G401 (cell line): ENCODE measurements at places on chromosomes 3 and 15.

GRCh38 chr3:62178739-62179600 is 194.4 kb downstream of the FEZF2 start:
- DNase-seq: no peak

- DNase-seq: no peak
These were observed 248.2 kb downstream of the TBC1D5 start for GRCh38 chr3:17494117-17494809.

GRCh38 chr15:70080347-70080746 is 17.4 kb downstream of the TLE3 start:
- no peak for DNase-seq

DNA sequence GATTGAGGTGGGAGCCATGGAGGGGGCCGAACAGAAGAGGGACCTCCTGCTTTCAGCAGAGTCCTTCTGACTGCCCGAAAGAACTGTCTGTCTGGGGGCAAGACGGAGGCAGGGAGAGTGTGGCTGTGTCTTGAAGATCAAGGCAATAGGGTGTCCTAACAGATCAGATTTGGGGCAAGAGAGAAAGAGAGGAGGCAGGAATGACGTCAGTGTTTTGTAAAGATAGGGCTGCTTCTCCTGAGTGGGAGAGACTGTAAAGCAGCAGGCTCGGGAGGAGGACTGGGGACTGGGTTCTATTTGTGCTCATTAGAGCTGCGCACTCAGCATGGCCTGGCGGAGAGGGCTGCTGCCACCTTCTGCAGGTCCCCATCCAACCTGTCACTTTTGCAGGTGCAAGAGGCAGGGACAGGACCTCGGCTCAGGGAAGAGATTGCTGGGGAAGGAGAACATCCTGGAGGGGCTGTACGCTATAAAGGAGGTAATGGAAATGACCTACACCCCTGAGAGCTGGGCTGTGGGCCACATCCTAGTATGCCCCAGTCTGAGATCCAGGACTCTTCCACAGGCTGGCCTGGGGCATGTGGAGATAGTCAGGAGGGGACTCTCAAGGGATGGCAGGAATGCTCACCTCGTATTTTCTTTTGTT is 29.0 kb upstream of the FGD5 start:
- DNase-seq: no peak

- DNase-seq: no peak
These were observed 19.5 kb downstream of the PRKCD start for GRCh38 chr3:53180305-53181023.

DNA sequence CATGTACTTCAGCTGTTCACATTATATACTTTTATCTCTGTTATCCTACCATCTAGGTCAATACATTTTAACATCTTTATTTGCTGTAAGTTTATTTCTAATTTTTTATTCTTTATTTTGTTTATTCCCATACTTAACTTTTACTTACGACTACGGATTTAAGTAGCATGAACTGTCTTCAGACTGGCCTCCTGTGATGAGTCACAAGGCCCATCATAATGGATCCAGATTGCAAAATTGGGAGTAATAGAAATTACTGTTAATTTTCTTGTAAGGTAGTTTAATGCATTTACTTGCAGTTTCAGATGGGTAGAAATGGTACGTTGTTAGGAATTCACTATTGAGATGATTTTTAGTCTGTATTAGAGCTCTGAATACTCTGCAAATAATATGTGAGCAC is 45.9 kb downstream of the PPARG start:
- no peak for DNase-seq

DNA sequence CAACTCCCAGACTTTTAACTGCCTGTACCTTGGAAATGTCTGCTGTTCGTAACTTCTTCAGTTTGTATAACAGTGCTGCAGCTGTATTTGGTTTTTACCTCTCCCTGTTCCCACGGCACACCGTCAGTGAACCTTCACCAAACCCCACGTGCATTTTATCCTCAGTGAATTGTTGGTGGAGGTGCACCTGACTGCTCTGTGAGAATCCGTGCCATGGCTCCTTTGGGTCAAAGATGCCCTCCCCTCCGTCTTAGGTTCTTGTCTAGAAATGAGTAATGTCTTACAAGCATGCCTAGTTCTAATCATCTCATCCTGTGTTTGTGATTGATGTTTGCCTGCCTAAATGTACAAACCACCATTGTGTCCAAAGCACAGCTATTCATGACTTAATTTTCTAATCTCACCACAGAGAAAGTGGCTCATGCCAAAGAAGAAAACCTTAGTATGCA is 28.2 kb downstream of the TPM1 start:
- no peak for DNase-seq

DNA sequence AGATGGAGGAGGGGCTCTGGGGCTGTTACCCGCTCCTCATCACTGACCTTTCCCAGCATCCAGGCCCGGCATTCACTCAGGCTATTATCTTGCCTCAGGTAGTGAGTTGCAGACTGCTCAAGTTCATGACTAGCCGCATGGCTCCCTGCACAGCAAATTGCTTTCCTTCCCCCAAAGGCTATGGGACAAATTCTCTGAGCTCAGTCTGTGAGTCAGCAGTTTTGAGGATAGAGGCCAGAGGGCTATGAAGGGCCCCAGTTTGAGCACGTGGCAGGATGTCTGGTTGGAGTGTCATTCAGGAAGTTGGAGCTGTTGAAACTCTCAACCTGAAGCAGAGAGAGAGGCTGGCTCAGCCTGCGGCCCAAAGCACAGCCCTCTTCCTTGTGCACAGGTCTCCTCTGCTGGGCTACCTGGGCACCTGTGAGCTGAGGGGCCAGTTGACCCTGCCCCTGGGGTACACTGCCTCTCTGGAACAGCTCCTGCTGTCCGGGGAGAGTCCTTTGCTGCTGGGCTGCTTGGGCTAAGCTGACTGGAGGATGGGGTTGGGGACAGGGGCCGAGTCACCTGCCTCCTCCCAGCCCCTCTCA is 7.9 kb downstream of the FAH start:
- no peak for DNase-seq

DNA sequence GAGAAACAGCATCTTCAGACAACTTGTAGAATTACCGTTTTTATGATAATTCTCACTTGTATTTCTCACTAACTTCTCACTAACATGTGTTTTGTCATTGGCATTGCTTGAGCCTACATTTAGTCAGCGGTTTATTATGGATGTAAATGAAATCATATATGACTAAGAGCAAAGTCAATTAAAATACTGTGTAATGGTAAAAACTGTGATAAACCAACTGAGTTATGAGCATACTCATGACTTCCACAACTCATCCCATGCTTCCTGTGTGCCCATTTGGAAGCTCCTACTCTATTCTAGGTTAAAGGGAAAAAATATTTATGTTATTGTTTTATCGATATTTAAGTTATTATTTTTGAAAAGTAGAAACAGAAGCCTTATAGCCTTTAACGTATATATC is 12.8 kb downstream of the PXK start:
- DNase-seq: no peak

DNA sequence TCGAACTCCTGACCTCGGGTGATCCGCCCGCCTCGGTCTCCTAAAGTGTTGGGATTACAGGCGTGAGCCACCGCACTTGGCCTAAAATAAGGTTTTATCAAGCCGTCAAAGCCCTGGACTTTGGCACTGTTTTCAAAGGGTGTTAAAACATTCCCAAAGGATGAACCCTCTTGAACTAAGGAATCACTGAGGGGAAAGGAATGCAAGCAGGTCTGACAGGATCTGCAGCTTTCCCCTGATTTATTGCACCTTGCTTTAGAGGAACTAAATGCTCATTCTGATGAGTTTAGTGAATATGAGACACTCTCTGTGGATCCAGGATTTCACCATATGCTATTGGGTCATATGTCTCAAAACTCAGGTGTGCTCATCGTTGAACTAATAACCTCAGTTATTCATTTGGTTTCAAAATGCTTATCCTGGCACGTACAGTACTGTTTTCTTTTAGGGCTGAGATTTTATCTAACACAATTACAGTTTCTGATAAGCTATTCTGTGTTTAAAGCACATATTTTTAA is 63.0 kb upstream of the TSC22D2 start:
- DNase-seq: no peak

DNA sequence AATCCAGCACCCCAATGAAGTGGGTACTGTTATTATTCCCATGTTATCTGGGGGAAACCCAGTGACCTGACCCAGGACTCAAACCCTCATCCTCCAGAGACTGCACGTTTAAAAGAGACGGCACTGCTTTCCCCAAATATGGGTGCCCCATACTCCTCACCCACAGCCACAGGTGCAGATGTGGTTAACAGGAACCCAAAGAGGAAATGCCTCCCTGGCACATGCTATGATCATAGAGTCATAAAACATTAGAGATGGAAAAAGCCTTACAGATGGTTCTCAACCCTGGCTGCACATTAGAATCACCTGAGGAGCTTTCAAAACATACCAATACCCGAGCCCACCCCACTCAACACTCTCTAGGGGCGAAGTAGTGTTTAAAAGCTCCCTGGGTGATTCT is 111.5 kb downstream of the SEMA5B start:
- DNase-seq: no peak

GRCh38 chr3:12884186-12884680 is 42.9 kb upstream of the RPL32 start:
- DNase-seq: peak; percentile 76

DNA sequence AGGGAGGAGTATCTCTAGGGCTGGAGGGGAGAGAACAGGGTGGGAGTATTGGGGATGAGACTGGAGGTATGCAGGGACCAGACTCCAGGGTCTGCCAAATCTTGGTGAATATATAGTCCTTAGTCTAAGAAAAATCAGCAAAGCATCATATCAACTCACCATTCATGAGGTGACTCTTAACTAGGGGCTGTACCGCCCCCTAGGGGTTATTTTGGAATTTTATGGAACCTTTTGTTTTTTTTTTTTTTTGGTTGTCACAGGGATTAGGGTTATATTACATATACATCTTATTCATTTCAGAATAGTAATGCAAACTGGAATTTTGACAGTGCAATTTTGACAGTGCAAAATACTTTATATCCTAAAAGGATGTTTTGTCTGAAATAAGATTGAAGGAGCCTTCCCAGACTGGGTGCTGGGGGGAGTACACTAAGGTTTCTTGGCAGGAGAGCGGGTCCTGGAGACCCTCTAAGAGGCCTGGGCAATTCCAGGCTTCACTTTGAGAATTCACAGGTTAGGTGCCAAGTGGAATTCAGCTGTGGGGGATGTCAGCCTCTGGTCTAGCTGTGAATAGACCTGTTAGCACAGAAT is 7.5 kb downstream of the CMTM7 start:
- peak; percentile 50 for DNase-seq

- no peak for DNase-seq
These were observed 51.3 kb upstream of the KPNA4 start for GRCh38 chr3:160616716-160617115.

GRCh38 chr3:66411474-66411873 is 89.3 kb downstream of the LRIG1 start:
- DNase-seq: no peak

DNA sequence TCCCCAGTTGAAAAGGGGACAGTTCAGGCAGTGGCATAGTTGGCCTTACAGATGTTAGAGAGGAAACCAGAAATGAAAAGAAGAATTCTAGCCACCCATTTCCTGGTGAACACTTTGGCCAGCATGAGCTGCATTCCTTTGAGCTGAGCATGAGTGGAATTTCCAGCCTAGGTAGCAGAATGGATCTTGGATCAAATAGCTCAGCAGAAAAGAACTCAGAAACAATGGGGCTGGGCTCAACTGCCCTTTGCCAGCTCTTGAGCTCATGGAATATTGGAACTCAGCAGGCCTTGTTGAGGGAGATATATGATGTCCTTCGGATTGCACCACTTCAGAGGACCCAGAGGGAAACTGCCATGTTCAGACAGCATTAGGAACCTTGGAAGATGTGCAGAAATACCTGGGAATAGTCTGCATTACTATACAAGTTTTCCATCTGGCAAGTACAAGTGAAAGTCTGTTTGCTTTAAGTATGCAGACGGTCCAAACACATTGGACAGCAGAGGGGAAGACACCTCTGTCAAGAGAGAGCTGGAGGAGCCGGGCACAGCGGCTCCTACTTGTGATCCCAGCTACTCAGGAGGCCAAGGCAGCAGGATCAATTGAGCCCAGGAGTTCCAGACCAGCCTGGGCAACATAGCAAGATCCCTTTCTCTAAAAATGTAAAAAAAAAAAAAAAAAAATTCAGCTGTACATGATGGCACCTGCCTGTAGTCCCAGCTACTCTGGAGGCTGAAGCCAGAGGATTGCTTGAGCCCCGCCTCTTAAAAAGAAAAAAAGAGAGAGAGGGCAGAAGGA is 3.1 kb upstream of the CDV3 start:
- no peak for DNase-seq

- DNase-seq: no peak
These were observed 196.6 kb upstream of the IL12A start for GRCh38 chr3:159792070-159792469.

- DNase-seq: no peak
These were observed 482.6 kb upstream of the TPRG1 start for GRCh38 chr3:188689101-188689574.

GRCh38 chr3:168336276-168336675 is 240.6 kb upstream of the GOLIM4 start:
- DNase-seq: no peak

DNA sequence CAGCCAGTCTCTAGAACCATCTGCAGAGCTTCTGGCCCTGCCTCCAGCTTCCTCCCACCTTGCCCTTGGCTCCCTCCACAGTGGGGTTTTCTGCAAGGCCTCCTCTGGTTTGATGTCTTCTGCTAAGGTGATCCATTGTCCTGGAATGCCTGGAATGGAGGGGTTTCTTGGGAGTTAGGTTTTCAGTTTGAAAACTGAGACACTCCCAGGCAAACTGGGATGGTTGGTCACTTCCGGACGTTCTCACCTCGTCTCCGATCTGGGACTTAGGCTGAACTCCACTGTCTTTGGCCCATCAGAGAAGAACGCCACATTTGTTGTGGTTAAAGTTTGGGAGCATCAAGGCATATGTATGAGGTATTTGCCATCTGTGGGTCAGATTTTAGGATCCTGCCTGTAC is 77.4 kb upstream of the KLHL25 start:
- no peak for DNase-seq

DNA sequence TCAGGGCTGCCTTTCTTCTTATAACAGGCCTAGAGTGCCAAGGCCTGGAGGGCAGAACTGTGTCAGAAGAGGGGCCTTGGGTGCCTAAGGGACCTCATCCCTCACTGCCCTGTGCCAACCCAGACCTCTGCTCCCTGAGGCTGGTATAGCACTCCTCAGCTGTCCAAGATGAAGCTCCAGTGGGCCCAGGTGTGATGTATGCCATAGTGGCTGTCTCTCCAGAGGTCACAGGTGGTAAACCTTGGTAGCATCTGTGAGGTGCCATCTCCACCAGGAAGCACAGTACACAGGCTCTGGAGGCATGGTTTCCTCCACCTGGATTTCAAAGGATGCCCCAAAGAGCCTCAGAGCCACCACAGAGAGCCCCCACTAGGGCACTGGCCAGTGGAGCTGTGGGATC is 12.3 kb upstream of the KLHL40 start:
- DNase-seq: no peak

- DNase-seq: no peak
These were observed 384 bp upstream of the LEKR1 start for GRCh38 chr3:156825795-156826143.
